Karpas-422 (cell line): ENCODE measurements at places on chromosomes 16 and 17. TPM values are rescaled to one million over a fixed set of nuclear protein-coding genes. Genes with fewer than 3 reads are reported as not detected.
A peak's percentile ranks its signal among the peaks of the same experiment; 100 is the strongest.

The CDH5 gene
- not detected in 2 replicates for total RNA-seq

The TNFAIP1 gene
- 8.5 and 16.6 TPM in 2 replicates for total RNA-seq

The ALOX12B gene
- 0.22 and 1.5 TPM in 2 replicates for total RNA-seq

The CACNG1 gene
- total RNA-seq, result not detected in 2 replicates

The WFIKKN1 gene
- 0.22 TPM in 1 of 2 replicates, not detected in the other for total RNA-seq

The CREBBP gene
- 26.4 and 32.9 TPM in 2 replicates for total RNA-seq

The CACNG3 gene
- not detected in 2 replicates for total RNA-seq

The HSBP1 gene
- total RNA-seq, result 74.8 and 126 TPM in 2 replicates

The PRSS36 gene
- not detected in 2 replicates for total RNA-seq

The CA4 gene
- total RNA-seq, result not detected in 2 replicates

The PRCD gene
- 0.37 and 0.69 TPM in 2 replicates for total RNA-seq

The ZNF287 gene
- 0.40 and 0.41 TPM in 2 replicates for total RNA-seq

The TRIM72 gene
- not detected in 2 replicates for total RNA-seq

The MAP2K6 gene
- 95.6 and 106 TPM in 2 replicates for total RNA-seq

The CTRB2 gene
- not detected in 2 replicates for total RNA-seq

The ENPP7 gene
- total RNA-seq, result 0.07 TPM in 1 of 2 replicates, not detected in the other

DNA sequence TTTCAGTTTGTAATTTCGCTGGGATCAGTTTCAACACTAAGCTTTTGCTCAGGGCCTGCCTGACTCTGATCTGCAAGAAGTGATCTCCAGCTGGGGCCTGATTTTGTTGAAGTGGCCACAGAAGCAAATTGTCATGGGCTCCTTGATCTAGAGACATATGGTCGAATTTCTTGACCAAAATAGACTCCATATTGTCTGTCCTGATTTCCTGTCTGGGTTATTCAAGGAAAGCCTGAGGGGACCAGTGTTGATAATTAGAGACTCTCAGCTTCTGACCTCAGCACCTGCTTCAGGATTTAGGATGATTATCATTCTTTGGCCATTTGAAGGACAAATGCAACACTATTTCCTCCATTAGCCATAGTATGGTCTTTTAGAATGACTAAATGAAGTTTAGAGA, 48.9 kb upstream of the MSI2 start:
- H3K4me1 ChIP-seq, result no peaks in the 10 kb centered on the region
- no peaks in the 10 kb centered on the region for H3K36me3 ChIP-seq
- no peak overlapping the region for H3K4me3 ChIP-seq
- H3K27me3 ChIP-seq, result peaks cover 7% of the 10 kb centered on the region; the same call in 1 of the 2 replicates
- H3K27ac ChIP-seq, result no peak overlapping the region

DNA sequence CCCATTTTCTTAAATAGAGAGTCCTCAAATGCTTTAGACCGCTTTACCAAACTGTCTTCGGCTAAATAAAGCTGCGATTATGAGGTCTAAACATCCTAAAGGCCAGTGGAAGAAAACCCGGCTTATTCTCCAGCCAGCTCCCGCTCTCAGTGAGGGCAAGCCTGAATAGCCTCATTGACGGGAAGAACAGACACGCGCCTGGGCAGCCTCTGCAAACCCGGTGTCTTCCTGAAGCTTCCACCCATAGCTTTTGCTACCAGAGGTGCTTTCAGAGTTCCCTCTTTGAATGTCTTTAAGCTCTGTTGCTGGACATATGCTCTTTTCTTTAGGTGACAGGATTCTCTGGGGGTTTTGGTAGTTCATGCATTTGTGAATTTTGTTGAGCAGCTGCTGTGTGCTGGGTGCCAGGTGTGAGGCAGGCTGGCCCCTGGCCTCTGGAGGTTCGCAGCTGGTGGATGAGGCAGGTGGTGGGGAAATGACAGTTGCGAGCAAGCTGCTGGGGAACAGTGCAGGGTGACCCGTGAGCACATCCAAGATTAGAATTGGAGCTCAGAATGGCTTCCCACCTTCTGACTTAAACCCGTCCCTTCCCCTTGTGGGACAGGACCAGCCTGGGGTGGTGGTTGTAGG, 44.7 kb downstream of the CRISPLD2 start:
- no peaks in the 10 kb centered on the region for H3K36me3 ChIP-seq
- no peaks in the 10 kb centered on the region for H3K27me3 ChIP-seq
- no peak overlapping the region for H3K27ac ChIP-seq
- H3K4me1 ChIP-seq, result peaks cover 3% of the 10 kb centered on the region; the same call in 1 of the 2 replicates
- no peak overlapping the region for H3K4me3 ChIP-seq

DNA sequence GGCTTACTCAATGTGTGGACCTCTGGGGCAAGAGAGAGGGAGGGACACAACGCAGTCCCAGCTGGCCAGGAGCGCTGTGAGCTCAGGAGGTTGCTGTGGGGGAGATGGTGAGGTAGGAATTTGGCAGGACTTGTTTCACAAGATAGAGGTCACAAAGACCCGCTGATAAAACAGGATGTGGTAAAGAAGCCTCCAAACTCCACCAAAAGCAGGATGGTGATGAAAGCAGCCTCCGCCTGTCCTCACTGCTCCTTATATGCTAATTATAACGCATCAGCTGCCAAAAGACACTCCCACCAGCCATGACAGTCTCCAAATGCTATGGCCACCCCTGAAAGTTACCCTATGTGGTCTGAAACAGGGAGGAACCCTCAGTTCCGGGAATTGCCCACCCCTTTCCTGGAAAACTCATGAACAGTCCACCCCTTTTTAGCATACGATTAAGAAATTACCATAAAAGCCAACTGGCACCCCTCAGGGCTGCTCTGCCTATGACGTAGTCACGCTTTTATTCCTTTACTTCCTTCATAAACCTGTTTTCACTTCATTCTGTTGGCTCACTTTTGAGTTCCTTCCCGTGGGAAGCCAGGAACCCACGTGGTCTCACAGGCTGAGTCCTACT, 5.3 kb upstream of the EIF4A3 start:
- no peak for DNase-seq
- H3K27ac ChIP-seq, result no peak overlapping the region
- no peak overlapping the region for H3K4me3 ChIP-seq
- no peaks in the 10 kb centered on the region for H3K36me3 ChIP-seq

DNA sequence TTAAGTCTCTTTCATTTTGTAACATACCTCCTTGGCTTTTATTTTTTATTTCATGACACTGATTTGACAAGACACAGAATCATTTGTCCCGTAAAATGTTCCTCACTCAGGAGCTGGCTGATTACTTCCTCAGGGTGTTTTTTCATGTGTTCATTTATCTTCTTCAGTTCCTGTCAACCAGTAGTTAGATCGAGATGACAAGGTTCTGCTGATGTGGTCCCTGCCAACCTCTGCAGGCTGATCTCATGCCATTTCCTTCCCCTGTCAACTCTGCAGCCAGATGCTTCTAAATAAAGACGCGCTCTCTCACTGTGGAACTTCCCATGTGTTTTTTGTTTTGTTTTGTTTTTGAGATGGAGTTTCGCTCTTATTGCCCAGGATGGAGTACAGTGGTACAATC, 8.1 kb upstream of the CXCL16 start:
- H3K27me3 ChIP-seq, result no peaks in the 10 kb centered on the region
- no peaks in the 10 kb centered on the region for H3K36me3 ChIP-seq
- H3K4me3 ChIP-seq, result no peak overlapping the region
- no peak for DNase-seq
- no peak overlapping the region for H3K27ac ChIP-seq

- peak; percentile 81 for DNase-seq
- H3K4me3 ChIP-seq, result peak overlapping the region; percentile 81
- H3K36me3 ChIP-seq, result no peaks in the 10 kb centered on the region
- H3K27ac ChIP-seq, result no peak overlapping the region
These were observed 989 bp upstream of the DUSP14 start for GRCh38 chr17:37488607-37489196.

- peak; percentile 14 for DNase-seq
- H3K4me3 ChIP-seq, result no peak overlapping the region
- peaks cover 57% of the 10 kb centered on the region for H3K36me3 ChIP-seq
These were observed 4.3 kb downstream of the GDE1 start for GRCh38 chr16:19517424-19518089.

GRCh38 chr16:82031116-82032084, 3.7 kb upstream of the HSD17B2 start:
- H3K27me3 ChIP-seq, result no peaks in the 10 kb centered on the region
- H3K4me1 ChIP-seq, result no peaks in the 10 kb centered on the region
- DNase-seq, result peak; percentile 52
- no peaks in the 10 kb centered on the region for H3K36me3 ChIP-seq
- H3K4me3 ChIP-seq, result no peak overlapping the region

- no peak for DNase-seq
- no peak overlapping the region for H3K27ac ChIP-seq
- H3K27me3 ChIP-seq, result no peaks in the 10 kb centered on the region; the same call in 1 of the 2 replicates
- H3K36me3 ChIP-seq, result no peaks in the 10 kb centered on the region
These were observed 71.9 kb upstream of the GAS7 start for GRCh38 chr17:10270258-10270657.

DNA sequence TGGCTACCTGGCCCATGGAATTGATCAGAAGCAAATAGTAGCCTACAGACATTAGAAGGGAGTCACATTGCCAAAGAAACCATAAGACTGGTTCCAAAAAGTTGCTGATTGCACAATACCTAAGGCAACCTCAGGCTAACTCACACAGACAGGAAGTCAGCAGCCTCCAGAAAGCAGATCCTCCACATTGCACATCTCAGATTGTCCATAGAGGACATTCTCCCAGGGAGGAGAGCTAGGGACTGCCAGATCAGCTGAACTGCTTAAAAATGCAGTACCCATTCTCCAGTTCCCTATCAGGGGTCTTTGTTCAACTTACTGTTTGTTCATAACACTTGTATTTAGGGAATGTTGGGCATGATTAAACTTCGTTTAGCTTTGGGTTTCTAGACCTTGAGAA, 4.2 kb downstream of the CCL3 start:
- H3K4me3 ChIP-seq, result no peak overlapping the region
- no peaks in the 10 kb centered on the region for H3K36me3 ChIP-seq
- H3K4me1 ChIP-seq, result peaks cover 30% of the 10 kb centered on the region
- no peaks in the 10 kb centered on the region for H3K27me3 ChIP-seq
- H3K27ac ChIP-seq, result no peak overlapping the region
- no peak for DNase-seq

DNA sequence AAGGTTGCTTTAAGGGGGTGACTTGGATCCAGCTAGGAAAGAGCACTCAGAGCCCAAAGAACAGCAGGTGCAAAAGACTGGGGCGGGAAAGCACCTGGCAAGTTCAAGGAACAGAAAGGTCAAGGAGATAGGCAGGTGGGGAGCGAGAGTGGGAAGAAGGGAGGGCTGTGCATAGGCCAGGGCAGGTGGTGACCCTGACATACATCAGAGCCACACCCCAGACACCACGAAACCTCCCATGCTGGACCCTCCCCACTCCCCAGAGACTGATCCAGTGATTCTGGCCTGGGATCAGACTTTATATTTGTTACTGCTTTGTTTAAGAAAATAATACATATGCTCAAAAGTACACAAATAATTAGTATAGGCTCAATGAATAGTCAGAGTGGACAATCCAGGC, 48.5 kb upstream of the RBFOX3 start:
- DNase-seq, result no peak
- H3K4me3 ChIP-seq, result no peak overlapping the region
- H3K27ac ChIP-seq, result no peak overlapping the region

GRCh38 chr17:41638941-41639340, 14.6 kb upstream of the KRT17 start:
- no peak for DNase-seq
- H3K4me1 ChIP-seq, result no peaks in the 10 kb centered on the region
- H3K36me3 ChIP-seq, result no peaks in the 10 kb centered on the region
- no peak overlapping the region for H3K4me3 ChIP-seq
- H3K27ac ChIP-seq, result no peak overlapping the region

GRCh38 chr16:19858340-19859018, 26.2 kb downstream of the GPRC5B start:
- DNase-seq, result no peak
- H3K4me3 ChIP-seq, result no peak overlapping the region
- no peaks in the 10 kb centered on the region for H3K27me3 ChIP-seq
- peaks cover 12% of the 10 kb centered on the region for H3K4me1 ChIP-seq

DNA sequence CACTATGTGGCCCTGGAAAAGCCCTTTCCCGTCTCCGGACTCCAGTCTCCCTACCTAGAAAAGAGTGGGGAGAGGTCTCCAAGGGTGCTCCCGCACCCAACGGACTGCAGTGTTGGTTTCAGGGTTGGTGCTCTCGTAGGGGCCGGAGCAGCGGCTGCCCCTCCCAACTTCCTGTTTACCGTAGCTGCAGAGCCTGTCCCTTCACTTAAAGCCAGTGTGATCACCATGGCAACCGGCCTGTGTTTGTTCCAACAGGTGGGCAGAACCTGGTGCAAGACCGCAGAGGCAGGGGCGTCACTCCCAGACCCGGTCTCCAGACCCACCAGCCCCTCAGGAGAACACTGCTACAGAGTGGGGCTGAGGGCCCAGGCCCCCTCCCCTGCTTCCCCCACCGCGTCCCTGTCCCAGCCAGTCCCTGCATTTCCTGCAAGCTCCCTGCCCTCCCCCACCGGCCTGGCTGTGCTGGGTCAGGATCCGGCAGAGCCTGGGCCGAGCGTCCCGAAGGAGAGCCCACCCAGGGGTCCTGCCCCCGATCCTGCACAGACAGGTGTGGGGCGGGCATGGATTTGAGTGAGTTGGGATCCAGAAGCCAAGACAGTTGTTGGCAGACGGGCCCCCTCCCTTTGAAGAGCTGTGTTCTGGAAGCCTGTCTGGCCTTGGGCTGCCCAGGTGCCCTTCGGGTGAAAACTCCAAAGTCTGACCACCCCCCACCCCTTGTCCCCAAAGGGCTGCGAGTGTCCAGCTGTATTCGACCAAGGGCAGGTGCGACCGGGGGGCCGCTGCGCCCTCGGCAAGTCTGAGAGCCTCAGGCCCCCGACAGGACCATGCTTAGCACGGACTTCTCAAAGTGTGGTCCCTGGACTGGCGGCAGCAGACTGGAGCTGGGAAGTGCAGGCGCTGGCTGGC, 1.5 kb upstream of the BAIAP3 start:
- H3K36me3 ChIP-seq, result no peaks in the 10 kb centered on the region
- H3K4me3 ChIP-seq, result no peak overlapping the region
- H3K27ac ChIP-seq, result no peak overlapping the region
- no peaks in the 10 kb centered on the region for H3K27me3 ChIP-seq
- DNase-seq, result peak; percentile 82

- H3K27ac ChIP-seq, result no peak overlapping the region
- no peaks in the 10 kb centered on the region for H3K27me3 ChIP-seq
- no peak for DNase-seq
- H3K36me3 ChIP-seq, result no peaks in the 10 kb centered on the region
These were observed 4.5 kb downstream of the NTHL1 start for GRCh38 chr16:2042986-2043666.

GRCh38 chr17:58343131-58343530, 8.9 kb downstream of the SUPT4H1 start:
- peaks cover 28% of the 10 kb centered on the region; the same call in 1 of the 2 replicates for H3K36me3 ChIP-seq
- H3K27me3 ChIP-seq, result no peaks in the 10 kb centered on the region
- DNase-seq, result no peak
- peak overlapping the region; percentile 59; the same call in 1 of the 2 replicates for H3K4me3 ChIP-seq
